ENCODE measurements at places on chromosomes 16 and 17.

GRCh38 chr16:81293909-81294802 is 20.6 kb upstream of the GAN start:
- no peak for DNase-seq

DNA sequence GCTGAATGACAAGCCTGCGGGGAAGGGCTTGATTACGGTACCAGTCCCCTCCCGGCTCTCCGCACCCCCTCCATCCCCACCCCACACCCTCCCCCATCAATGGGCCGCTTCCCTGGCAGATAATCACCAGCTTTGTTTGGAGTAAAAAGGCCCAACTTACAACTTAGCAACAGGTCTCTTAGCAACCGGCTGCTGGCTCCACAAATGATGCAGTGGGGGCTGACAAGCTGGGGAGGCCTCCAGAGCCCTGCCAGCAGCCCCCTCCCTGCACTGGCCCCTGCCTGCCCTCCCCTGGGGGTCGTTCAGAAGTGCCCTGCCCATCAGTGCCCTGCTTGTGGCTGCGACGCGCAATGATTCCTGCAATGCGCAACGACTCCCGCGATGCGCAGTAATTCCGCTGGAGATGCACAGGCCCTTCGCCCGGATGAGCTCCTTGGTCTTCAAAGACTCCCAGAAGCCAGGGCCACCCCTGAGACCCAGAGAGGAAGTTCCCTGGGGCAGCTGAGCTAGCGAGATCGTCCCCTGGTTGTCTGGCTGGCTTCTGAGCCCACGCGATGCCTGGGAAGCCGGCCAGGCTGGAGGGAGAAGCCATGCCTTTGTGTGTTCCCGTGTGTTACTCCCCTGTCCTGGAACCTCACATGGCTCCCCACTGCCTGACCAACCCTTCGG is 23.3 kb downstream of the CPNE2 start:
- no peak for DNase-seq

- DNase-seq, result no peak
Measured at GRCh38 chr17:78137392-78138203, 7.0 kb downstream of the TMC8 start.

- DNase-seq, result no peak
Measured at GRCh38 chr17:37206299-37206698, 169.5 kb upstream of the C17orf78 start.

GRCh38 chr16:55297062-55297909 is 26.7 kb upstream of the IRX6 start:
- DNase-seq, result no peak

- DNase-seq, result no peak
Measured at GRCh38 chr16:30876867-30877266, 17.0 kb downstream of the BCL7C start.

DNA sequence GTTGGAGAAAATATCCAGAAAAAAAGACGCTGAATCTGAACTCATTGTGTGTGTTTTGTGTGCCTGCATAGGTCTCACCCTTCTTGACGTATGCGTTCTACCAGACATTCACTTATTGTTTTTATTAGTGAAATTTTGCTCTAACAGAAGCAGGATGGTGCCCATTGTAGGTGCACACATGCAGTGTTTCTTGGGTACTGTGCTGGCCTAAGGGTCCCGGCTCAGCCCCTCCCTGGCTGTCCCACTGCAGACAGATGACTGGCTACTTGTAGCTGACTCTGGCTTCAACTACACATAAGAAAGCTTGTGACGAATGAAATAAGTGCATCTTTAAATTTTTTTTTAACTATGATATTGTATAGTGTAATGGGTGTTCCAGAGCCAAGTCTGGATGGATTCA is 227.0 kb downstream of the CBLN1 start:
- DNase-seq, result no peak

- no peak for DNase-seq
Measured at GRCh38 chr17:2691965-2692780, 19.4 kb downstream of the CLUH start.

DNA sequence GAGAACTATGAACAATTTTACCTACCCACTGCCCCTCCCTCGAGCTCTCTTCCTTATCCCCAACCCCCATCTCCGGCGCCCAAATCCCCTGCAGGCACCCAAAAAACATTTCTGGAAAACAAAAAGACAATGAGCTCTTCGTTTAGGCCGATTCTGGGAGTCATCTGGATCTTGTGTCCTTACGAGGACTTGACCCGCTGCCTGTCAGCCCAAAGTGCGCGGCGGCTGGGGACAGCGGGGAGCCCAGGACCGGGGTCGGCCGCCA is 524 bp downstream of the STRADA start:
- DNase-seq, result no peak

GRCh38 chr17:7437950-7438614 is 1.2 kb upstream of the FGF11 start:
- DNase-seq, result no peak

GRCh38 chr17:13001991-13002615 is 15.7 kb downstream of the ELAC2 start:
- no peak for DNase-seq

GRCh38 chr17:58504826-58505351 is 9.5 kb downstream of the MTMR4 start:
- no peak for DNase-seq

- DNase-seq, result no peak
Measured at GRCh38 chr16:67718668-67719047, 458 bp downstream of the GFOD2 start.

DNA sequence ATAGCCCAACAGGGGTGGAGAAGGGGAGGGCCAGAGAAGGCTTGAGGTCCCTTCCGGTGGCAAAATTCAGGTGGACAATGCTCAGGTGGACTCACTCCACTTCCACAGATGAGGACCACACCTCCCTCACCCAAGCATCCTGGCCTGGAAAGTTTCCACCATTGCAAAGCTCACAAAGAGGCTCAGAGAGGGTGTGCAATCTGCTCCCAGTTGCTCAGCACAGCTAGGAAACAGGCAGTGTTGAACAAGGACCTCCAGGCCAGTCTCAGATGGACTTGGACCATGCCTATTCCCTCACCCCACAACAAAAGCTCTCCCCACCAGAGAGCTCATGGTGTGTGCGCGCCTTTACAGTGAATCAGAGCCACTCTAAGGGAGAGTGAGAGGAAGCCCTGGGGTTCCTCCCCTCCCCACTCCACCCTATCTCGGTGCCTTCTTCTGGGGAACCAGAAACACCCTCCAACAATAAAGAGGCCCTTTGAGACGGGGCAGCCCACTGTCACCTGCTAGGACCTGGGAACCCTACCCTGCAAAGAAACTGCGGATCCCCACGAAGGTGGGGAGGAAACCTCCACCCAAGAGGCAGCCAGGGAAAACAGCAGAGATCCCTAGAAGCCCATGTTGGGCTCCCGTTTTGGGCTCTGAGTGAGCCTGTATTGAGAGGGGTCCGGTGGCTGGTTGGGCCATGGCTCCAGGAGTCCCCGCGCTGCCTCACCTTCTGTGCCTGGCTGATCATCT is 1.6 kb downstream of the FAM83G start:
- DNase-seq, result no peak

GRCh38 chr17:8128125-8128784 is 4.3 kb upstream of the HES7 start:
- DNase-seq, result no peak

Measured in Caco-2 (cell line).